Central memory CD4-positive, alpha-beta T cell (primary cell): ENCODE measurements at places on chromosomes 13 and 19.
A peak's percentile ranks its signal among the peaks of the same experiment; 100 is the strongest.

DNA sequence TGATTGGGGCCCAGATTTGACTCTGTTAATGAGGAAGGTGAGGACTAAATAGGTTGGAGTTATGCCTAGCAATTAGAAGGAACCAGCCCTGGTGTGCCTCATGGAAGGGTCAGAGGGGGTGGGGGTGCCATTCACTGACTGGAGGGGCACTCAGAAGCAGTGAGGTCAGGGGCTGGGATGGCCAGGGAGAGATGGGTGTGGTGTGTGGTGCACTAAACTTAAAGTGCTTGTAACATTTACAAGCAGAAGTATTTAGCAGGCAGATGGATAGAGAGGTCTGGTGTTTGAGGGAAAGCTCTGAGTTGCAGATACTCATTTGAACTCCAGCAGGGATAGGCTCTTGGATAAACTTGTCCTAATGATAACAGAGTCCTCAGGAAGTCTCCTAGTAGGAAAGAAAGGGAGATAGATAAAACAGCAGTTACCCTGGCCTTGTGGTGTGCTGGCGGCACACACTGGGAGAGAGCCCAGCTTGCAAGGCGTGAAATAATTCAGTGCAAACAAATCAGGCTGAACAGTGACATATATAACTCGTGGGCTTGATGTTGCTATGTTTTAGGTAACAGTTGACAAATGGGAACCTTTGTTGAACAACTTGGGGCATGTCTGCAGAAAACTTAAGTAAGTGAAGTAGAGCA, 20.0 kb upstream of the UPF3A start:
- no peak for DNase-seq

DNA sequence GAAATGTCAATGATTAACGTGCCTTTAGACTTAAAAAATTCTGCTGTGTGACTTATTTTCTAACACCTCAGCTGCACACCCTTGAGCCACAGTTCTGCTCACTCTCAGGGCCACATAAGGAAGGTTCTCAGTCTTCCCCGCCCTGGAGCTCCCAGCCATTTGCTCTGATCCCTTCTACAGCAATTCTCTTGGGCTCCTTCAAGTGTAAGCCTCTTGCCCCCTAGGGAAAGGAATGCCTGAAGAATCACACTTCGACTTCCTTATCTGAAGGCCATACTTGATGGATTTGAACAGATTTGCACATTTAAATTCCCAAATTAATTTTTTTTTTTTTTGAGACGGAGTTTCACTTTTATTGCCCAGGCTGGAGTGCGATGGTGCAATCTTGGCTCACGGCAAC, 44.2 kb downstream of the RASA3 start:
- no peak for DNase-seq

GRCh38 chr19:9130965-9131364, 4.2 kb upstream of the OR7G3 start:
- no peak for DNase-seq

GRCh38 chr19:45146251-45146650, 14.5 kb downstream of the NKPD1 start:
- DNase-seq = no peak

GRCh38 chr13:93875547-93875946, 603.9 kb downstream of the DCT start:
- no peak for DNase-seq

GRCh38 chr19:48624067-48624594, 4.8 kb downstream of the SPHK2 start:
- peak; percentile 89 for DNase-seq

GRCh38 chr13:29125191-29125933, 305.2 kb downstream of the MTUS2 start:
- DNase-seq = peak; percentile 33

- peak; percentile 63 for DNase-seq
Observed at GRCh38 chr19:51422053-51422448, 4.6 kb upstream of the SIGLEC10 start.

DNA sequence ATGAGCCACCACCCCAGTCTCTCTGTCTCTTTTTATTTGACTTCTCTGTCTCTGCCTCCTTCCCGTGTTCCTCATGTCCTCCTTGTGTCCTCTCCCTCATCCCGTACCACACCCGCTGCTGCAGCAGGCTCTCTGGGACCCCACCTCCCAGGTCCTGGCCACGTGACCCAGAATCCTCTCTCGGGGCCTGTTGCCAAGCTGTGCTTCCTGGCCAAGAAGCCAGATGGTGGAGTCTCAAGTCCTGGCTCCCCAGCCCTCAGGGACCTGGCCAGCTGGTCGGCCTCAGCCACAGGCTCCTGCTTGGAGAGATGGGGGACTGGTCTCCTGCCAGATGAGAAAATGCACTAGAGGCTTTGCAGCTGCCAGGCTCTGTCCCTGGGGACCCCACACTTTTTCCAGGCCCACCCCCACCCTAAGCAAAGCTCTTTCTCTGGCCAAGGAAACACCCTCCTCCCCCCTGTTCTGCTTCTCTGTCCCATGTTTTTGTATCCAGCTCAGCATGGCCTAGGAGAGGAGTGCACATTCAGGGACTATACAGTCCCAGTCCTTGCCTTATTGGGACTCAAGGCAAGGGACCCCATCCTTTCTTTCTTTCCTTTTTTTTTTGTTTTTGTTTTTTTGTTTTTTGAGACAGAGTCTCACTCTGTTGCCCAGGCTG, 34.3 kb upstream of the SHKBP1 start:
- no peak for DNase-seq

DNA sequence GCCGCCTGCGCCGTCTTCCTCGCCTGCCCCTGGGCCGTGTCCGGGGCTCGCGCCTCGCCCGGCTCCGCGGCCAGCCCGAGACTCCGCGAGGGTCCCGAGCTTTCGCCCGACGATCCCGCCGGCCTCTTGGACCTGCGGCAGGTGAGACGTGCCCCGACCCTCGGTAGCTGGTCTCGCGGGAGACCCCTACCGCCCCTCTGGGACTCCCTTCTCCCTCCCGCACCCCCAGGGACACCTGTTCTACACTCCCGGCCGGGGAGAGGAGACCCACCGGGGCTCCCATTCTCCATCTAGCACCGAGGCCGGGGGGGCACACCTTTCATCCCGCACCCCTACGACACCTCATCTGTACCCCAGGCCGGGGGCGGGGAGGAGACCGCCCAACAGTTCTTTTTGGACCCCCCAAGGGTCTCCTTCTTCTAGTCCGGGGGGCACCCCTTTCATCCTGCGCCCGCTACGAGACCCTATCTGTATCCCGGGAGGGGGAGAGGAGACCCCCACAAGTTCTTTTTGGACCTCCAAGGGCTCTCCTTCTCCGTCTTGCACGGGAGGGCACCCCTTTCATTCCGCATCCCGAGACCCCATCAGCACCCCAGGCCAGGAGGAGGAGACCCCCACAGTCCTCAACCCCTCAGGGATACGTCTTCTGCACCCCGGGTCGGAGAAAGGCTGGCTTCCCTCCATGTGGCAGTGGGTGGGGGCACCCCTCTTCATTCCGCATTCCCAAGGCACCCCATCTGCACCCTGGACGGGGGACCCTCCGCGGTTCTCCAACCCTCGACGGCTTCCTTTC, 533 bp downstream of the TNFSF9 start:
- no peak for DNase-seq

- DNase-seq = no peak
Observed at GRCh38 chr13:42239161-42239560, 32.8 kb upstream of the AKAP11 start.
